ENCODE measurements at places on chromosomes 12 and 14.

DNA sequence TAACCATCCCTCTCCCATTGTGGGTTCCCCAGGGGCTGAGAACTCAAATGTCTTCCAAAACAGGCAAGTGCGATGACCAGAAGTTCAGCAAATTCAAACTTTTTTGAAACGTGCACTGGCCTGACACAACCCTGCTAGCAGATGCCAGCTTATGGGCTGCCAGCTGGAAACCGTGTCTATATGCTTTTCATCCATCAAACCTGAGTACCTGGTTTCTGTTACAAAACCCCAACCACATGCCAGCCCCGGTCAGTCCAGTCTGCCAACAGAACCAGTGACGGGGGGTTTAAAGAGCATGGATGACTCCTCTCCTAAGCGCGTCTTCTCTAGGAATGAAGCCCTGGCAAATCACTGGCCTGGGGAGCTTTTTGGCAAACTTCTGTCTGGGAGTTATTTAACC lies 189.7 kb downstream of the TTC7B start:
- no peak for DNase-seq

DNA sequence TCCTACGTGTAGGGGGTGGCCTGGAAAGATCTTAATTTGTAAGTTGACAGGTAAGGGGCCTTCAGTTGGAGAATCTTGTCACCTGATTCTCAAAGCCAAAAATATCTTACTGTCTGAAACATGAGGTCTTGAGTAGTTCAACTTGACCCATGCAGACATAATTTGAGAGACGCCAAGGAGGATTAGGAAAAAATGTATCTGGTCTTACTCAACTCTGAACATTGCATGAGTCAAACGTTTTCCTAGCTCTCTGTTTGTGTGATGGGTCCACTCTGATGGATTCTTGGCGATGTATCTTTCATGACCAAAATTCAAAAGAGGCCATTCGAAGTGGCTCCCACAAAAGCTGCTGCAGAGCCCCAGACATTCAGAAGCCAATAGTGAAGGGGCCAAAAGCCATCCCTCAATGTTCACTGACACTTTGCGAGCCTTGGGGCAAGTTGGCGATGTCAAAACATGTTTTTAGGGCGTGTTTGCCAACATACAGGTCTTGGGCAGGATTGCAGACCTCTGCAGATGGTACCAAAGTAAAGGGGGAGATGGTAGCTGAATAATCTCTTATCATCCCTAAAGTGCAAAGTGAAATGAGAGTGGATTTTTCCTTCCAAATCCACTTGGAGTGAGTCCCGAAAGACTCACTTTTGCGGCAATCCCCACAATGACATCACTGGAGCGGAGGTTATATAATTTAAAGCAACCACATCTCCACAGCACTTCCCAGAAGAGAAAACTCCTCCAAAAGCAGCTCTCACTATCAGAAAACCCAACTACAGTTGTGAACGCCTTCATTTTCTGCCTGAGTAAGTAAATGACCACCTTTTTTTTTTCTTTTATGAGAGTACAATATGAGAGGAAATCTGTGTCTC lies at the start of gene BDKRB1:
TSS of gene BDKRB1 (plus strand) at position 710 of the 866 bp plus-strand sequence. CDS start 7,473 bp downstream, outside the sequence.
- no peak for DNase-seq

DNA sequence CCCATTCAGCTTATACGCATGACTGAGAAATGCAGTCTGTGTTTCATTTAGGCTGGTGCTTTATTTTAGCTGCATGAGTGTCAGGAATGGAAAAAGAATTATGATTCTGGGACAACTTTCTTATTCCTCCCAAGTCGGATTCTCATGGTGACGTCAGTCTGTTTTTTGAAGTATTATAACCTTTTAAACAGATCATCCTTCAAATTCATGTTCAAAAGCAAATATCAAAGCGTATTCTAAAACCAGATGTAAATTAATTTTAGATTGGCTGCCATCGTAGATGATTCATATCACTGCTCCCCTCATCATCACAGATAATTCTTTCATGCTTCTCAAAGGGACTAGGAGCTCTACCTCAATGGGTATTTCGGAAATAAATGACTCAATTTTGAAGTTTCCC lies 15.0 kb downstream of the FNTB start:
- DNase-seq = no peak

DNA sequence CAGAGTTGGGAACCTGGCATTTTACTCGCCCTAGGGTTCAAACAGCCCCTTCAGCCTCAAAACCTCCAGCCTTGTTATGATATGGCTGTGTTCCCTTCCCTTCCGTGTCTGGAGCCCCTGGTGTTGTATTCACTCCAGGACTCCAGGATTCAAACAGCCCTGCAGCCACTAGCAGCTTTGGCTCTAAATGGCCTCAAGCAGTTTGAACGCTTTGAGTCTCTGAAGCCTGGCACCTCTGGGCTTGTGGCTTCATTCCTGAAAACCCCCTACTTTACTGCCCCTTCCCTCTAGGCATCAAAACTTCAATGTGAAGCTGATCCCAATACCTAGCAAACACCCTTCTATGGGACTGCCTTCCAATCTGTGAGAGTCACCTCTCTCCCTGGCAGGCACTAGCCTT lies 67.9 kb upstream of the RMST start:
- no peak for DNase-seq

GRCh38 chr14:64726585-64726890 lies 22.3 kb downstream of the PLEKHG3 start:
- no peak for DNase-seq

DNA sequence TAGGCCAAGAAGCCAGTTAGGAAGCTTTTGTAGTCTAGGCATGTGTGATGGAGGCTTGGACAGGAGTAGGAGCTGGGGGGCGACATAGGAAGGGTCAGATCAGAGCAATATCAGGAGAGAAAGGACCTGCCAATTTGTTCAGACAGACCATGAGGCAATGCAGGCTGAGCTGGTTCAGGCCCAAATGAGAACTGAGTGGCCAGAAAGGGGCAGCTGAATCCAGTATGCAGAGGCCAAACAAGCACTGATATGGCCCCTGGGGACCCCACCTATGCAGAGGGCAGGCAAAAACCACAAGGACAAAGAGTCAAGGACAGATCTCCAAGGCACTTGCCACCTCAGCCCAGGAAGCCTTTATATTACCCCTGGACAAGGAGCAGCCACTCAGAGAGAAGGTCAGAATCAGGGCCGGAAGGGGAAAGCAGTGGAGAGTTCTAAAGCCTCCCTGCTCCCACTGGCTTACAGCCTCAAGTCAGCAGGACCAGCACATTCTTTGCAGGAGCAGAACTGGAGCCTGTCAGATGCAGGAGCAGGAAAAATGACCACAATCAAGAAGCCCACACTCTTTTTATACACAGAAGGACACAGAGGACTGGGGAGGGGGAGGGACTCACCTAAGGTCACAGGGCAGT lies 37.2 kb downstream of the CLMN start:
- no peak for DNase-seq

DNA sequence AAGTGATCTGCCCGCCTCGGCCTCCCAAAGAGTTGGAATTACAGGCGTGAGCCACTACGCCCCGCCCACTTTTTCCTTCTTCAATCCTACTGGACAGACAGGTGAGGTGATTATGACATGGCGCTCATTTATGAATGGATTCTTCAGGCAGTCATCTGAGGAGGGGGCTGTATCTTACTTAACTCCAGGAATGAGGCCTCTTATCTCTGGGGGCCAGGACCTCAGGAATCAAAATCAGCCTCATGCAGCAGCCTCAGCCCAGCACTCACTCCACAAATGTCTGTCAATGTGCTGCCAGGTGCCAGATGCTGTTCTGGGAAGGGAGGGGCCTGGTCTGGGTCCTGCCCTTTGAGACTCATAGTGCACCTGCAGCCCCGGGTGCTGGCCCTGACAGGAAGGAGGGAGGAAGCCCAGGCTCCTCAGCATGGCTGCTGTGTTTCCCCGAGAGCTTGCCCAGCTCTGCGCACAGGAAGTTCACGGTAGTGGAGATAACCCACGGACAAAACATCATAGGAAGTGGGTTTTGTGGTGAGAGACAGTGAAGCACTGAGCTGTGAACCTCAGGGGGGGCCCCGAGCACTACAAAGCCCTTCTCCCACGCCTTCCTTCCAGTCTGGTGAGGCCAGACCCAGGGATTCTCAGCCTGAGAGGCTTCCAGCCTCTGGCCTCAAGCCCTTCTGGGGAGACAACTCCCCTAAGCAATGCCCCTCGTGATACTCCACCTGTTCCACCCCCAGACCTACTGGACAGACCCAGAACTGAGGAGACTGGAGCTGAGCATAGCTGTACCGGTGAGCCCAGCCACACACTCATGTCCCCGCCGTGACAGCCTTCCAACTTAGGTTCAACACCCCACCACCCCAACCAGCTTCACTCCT lies 22.3 kb downstream of the GALNT6 start:
- peak; percentile 99 for DNase-seq

- no peak for DNase-seq
These were observed 7.4 kb upstream of the KTN1 start for GRCh38 chr14:55572578-55572977.

DNA sequence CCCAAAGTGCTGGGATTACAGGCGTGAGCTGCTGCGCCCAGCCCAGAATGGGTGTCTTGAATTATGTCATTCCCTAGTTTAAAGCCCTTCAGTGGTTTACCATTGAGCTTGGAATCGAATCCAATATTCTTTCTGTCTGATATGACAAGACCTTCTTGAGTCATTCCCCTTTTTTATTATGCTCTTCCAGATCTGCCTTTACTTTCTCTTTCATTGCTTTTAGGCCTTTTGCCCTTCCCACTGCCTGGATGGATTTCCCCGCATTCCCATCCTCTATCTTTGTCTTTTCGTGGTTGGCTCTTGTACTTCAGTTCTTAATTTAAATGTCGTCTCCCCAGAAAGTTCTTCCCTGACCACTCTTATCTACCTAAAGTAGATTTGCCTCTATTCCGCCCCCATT lies 1.6 kb downstream of the TRAFD1 start:
- no peak for DNase-seq

DNA sequence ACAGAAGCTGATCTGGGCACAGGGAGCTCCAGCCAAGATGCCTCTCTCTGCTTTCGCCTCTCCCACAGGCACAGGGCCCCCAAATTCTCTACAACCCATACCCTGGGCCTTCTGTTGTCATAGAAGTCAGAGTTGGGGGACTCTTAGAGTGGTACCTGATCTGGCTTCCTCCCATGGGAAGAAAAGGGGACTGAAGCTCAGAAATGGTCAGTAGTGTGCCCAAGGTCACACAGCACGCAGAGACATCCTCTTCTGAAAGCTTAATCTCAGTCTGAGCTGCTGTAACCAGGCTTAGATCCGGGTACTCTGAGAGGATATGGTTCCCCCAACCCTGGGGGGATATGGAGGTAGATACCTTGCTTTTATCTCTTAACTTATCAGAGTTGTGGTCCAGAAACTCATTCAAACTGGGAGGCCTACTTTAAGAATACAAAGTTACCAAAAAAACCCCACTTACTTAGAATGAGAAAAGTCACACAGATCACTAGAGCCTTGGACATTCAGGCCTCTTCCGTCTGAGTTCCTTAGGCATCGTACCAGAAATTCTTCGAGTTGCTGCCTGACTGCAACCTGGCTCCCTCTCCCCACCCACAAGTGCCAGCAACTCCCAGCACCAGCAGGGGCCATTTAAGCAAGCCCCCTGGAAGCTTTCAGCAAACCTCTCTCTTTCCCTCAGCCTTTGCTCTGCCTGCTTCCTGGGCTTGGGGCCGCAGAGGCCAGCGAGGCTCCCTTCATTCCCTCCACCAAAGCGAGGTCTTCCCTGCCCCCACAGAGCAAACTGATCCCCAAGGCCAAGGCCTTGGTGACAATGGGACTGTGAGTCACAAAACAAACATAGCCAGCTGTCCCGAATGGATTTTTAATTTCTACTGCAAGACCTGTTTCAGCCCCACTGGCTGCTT lies 13.9 kb downstream of the KRT7 start:
- no peak for DNase-seq

GRCh38 chr14:35365130-35366055 lies 39.2 kb downstream of the NFKBIA start:
- DNase-seq = no peak

GRCh38 chr12:96774496-96775256 lies 132.4 kb upstream of the NEDD1 start:
- no peak for DNase-seq

DNA sequence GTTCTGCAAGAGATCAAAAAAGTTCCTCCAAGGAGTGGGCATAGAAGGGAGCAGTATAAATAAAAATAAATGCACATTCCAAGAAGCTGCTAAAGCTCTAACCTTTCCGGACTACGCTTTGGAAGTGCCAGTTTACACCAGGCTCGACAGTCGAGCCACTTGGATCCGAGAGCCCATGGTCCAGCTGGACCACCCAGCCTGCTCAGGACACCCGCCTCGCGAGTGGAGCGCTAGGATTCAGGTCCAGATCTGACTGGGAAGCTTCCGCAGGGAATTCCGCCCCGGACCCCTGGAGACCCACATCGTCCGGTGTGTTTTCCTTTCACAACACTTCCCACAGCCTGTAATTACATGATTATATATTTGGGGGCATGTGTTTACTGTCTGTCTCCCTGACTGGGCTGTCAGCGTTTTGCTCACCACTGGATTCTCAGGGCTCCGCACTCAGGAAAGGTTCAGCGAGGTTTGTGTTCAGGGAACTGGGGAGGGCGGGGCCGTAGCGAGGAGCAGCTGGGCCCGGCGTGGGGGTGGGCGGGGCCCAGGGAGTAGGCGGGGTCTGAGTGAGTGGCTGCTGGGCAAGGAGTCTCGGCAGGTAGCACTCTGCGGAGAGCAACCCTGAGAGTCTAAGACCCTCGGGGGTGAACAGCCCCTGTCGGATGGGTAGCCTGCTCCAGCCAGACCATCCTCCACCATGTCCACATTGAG lies 52.3 kb upstream of the TMEM263 start:
- peak; percentile 54 for DNase-seq

GRCh38 chr12:78324234-78324633 lies 493.5 kb downstream of the NAV3 start:
- DNase-seq = no peak

GRCh38 chr12:82383930-82384552 lies 25.7 kb downstream of the METTL25 start:
- DNase-seq = no peak

- no peak for DNase-seq
These were observed 444.1 kb upstream of the TMEM132C start for GRCh38 chr12:127822809-127823411.

- DNase-seq = no peak
These were observed 13.3 kb downstream of the DICER1 start for GRCh38 chr14:95143808-95144620.

GRCh38 chr12:66120477-66120876 lies 10.1 kb downstream of the LLPH start:
- no peak for DNase-seq

GRCh38 chr14:49982501-49982951 lies 89.6 kb downstream of the ARF6 start:
- no peak for DNase-seq

- no peak for DNase-seq
These were observed 24.6 kb downstream of the TMED10 start for GRCh38 chr14:75151851-75152250.
